ENCODE measurements at places on chromosomes 16 and 17.

- peaks cover 5% of the 10 kb centered on the region for H3K4me1 ChIP-seq
- no peak overlapping the region for H3K27ac ChIP-seq
- H3K4me3 ChIP-seq: peak overlapping the region; percentile 48
- peaks cover 1% of the 10 kb centered on the region for H3K36me3 ChIP-seq
- H3K27me3 ChIP-seq: peaks cover 29% of the 10 kb centered on the region
These were observed 1.5 kb upstream of the PNMT start for GRCh38 chr17:39666601-39667261.

DNA sequence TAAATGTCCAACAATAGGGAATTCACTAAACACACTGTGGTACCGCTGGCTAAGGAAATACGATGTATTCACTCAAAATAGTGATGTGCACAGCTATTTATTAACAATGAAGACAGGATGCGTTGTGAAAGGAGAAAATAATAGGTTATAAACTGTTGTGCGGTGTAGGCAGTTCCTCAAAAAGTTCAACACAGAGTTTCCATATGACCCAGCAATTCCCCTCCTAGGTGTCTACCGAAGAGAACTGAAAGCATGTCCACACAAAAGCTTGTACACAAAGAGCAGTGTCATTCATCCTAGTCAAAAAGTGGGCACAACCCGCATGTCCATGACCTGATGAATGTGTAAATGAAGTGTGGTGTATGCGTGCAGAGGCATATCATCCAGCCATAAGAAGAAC lies 1.2 kb upstream of the CES1 start:
- H3K36me3 ChIP-seq: no peaks in the 10 kb centered on the region
- no peak overlapping the region for H3K27ac ChIP-seq
- H3K4me1 ChIP-seq: no peaks in the 10 kb centered on the region
- no peak overlapping the region for H3K4me3 ChIP-seq

DNA sequence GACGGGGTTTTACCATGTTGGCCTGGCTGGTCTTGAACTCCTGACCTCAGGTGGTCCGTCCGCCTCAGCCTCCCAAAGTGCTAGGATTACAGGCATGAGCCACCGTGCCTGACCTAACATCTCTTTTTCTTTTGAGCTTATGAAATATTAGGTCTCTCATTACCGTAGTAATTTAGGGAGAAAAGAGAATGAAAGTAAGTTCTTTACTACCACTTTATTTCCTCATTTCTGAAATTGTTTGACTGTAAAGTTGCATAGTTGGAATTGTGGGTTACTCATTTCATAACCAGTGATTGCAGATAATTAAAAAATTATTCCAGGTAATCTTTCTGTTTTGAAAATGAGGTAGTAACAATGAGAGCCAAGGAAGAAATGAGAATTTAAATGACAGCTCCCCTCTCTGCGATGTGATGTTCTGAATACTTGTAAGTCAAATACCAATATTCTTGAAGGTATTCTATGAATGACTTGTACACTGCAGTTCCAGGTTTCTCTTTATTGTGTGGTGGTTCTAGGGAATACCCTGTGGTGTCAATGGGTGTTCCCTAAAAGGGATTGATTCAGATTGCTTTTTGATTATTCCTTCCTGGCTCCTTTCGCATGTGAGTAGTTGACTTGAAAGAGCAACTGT lies 28.3 kb downstream of the MAP2K4 start:
- peaks cover 20% of the 10 kb centered on the region for H3K4me1 ChIP-seq
- H3K36me3 ChIP-seq: no peaks in the 10 kb centered on the region

- peaks cover 78% of the 10 kb centered on the region for H3K4me1 ChIP-seq
- peak overlapping the region; percentile 94 for H3K27ac ChIP-seq
- DNase-seq: no peak
- H3K36me3 ChIP-seq: peaks cover 19% of the 10 kb centered on the region
- H3K27me3 ChIP-seq: no peaks in the 10 kb centered on the region
These were observed 154.1 kb downstream of the SOCS1 start for GRCh38 chr16:11101695-11102522.

GRCh38 chr16:12519986-12520385 lies 283.7 kb downstream of the CPPED1 start:
- H3K27me3 ChIP-seq: no peaks in the 10 kb centered on the region
- no peak overlapping the region for H3K4me3 ChIP-seq
- no peak for DNase-seq
- no peak overlapping the region for H3K27ac ChIP-seq
- no peaks in the 10 kb centered on the region for H3K4me1 ChIP-seq

- peak; percentile 52 for DNase-seq
- no peak overlapping the region for H3K4me3 ChIP-seq
- H3K36me3 ChIP-seq: no peaks in the 10 kb centered on the region
- H3K4me1 ChIP-seq: peaks cover 17% of the 10 kb centered on the region
- H3K27me3 ChIP-seq: no peaks in the 10 kb centered on the region
These were observed 3.8 kb upstream of the VAC14 start for GRCh38 chr16:70804734-70805169.

Data from activated CD4-positive, alpha-beta T cell treated with anti-CD3 and anti-CD28 coated beads, Interleukin-2, amount 10 ng/mL, durations not matched to agents 24 days and 14 days (primary cell).